ENCODE measurements at places on chromosomes 7 and 10. TPM values are rescaled to one million over a fixed set of nuclear protein-coding genes. Genes with fewer than 3 reads are reported as not detected.

Gene CLDN3
- total RNA-seq, result not detected

Gene SNCG
- not detected for total RNA-seq

Gene MOGAT3
- not detected for total RNA-seq

Gene HOXA3
- not detected for total RNA-seq

Gene LIPJ
- total RNA-seq, result not detected

Gene ERVW-1
- not detected for total RNA-seq

Gene LRIT1
- total RNA-seq, result not detected

Gene GTF2I
- total RNA-seq, result 162 TPM

Gene AKR1C1
- 0.89 TPM for total RNA-seq

Gene COL17A1
- total RNA-seq, result not detected

Gene ELFN1
- total RNA-seq, result not detected

Gene LIPF
- total RNA-seq, result not detected

Gene C10orf53
- total RNA-seq, result not detected

Gene CABCOCO1
- not detected for total RNA-seq

Gene NPFFR1
- not detected for total RNA-seq

Gene CXCL12
- total RNA-seq, result not detected

Gene PRSS37
- not detected for total RNA-seq

Gene WASHC2A
- 43.3 TPM for total RNA-seq

Gene TRIM50
- not detected for total RNA-seq

Gene SPDYE2B
- not detected for total RNA-seq

Gene C10orf71
- total RNA-seq, result not detected

Gene ZNF800
- 43.6 TPM for total RNA-seq

Gene RADIL
- total RNA-seq, result 0.37 TPM

Gene AMZ1
- total RNA-seq, result 0.08 TPM

Gene TUBAL3
- not detected for total RNA-seq

Gene RBP3
- total RNA-seq, result not detected

Gene TBXAS1
- 11.8 TPM for total RNA-seq

Data from activated CD4-positive, alpha-beta T cell treated with anti-CD3 and anti-CD28 coated beads, Interleukin-2, amount 10 ng/mL, durations not matched to agents 7 days and 5 days (primary cell).